ENCODE measurements at places on chromosomes 2 and 18.

GRCh38 chr2:183093857-183094657 lies 15.5 kb downstream of the DUSP19 start:
- DNase-seq, result peak; percentile 15

GRCh38 chr2:67938053-67938452 lies 124.8 kb downstream of the C1D start:
- no peak for DNase-seq

DNA sequence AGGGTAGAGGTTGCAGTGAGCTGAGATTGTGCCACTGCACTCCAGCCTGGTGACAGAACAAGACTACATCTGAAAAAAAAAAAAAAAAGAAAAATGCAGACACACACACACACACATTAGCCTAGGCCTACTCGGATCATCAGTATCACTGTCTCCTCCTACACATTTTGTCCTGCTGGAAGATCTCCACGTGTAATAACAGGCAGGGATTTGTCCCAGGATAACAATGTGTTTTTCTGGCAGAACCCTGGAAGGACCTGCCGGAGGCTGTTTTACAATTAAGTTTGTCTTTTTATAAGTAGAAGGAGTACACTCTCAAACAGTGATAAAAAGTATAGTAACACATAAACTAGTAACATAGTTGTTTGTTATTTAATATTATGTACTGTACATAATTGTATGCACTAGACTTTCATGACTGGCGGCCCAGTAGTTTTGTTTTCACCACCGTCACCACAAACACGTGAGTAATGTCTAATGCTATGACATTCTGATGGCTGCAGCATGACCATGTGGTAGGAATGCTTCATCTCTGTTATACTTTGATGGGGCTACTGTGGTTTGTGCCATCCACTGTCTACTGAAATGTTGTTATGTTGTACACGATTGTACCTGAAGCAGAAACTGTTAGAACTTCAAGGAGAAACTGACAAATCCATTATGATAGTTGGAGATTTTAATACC lies 130.6 kb downstream of the ATP9B start:
- no peak for DNase-seq

DNA sequence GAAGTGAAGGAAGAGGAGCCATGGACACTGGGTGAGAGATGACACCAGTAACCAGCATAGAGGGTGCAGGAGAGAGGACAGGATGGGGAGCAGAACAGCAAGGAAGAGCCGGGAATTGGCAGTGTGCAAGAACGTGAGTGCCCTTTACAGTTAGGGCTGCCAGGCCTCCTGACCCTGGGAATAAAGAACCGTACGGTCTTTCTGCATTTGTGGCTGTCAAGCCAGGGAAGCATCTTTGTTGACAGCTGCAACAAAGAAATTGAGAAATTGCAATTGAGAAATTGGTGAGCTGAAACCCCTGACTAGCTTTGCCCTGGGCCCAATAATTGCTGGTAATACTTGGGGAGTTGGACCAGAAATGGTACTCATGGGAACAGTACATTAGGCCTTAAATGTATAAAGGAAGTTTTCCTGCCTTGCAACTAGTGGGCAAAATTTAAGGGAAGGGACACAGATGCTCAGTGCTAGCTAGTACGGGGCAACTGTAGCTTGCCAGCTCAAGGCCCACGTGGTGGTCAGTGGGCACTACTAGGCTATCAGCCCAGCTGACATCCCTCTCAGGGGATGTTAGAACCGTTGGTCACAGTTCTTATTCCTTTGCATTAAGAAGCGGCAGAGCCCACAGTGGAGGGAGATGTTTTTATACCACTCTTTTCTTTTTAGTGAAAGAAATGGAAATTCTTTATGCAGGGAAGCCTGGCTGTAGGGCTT lies 56.6 kb downstream of the KCTD18 start:
- no peak for DNase-seq

- no peak for DNase-seq
Observed at GRCh38 chr2:158113741-158114295, 12.1 kb downstream of the UPP2 start.

GRCh38 chr2:229370509-229370908 lies 99.4 kb upstream of the PID1 start:
- DNase-seq, result no peak

DNA sequence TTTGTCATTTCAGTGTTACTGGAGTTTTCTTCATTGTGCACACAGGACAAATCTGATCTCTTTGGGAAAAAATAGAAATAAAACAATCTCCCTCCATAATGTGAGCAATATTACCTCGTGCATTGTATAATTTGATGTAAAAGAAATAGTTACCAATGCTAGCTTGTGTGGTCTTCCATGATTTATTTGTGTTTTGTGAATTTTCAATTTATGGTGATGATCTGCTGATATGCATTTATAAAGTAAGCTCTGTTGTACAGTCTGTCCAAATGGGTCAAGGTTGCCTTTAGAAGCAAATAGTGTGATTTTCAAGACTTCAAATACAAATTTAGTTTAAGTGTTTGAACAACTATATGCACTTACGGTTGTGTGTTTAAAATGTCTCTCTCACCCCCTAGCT lies 50.9 kb downstream of the STAT1 start:
- DNase-seq, result no peak

GRCh38 chr2:40760071-40760666 lies 308.3 kb upstream of the SLC8A1 start:
- peak; percentile 4 for DNase-seq

- DNase-seq, result no peak
Observed at GRCh38 chr2:206390181-206390580, 53.2 kb upstream of the ADAM23 start.

GRCh38 chr2:107595749-107596148 lies 230.9 kb upstream of the RGPD4 start:
- DNase-seq, result no peak

- no peak for DNase-seq
Observed at GRCh38 chr2:150495993-150496627, 8.6 kb upstream of the RND3 start.

DNA sequence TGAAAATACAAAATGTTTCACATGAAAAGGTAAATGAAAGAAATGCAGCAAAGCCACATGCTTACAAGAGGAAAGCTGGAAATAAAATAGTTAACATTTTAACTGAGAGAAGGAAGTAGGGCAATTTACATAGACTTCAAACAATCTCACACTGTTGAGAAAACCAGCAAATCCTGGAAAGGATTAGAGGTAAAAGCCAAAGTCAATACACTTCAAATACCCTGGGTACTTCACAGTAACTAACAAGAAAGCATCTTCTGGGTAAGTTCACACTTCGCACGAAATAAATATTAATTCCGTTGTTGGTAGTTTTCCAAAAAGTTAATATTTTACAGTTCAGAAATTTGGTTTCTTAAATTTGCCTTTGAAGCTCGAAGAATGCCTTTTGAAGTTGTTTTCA lies 3.5 kb upstream of the ERICH2 start:
- no peak for DNase-seq

GRCh38 chr2:165357758-165358157 lies 111.7 kb upstream of the CSRNP3 start:
- no peak for DNase-seq

DNA sequence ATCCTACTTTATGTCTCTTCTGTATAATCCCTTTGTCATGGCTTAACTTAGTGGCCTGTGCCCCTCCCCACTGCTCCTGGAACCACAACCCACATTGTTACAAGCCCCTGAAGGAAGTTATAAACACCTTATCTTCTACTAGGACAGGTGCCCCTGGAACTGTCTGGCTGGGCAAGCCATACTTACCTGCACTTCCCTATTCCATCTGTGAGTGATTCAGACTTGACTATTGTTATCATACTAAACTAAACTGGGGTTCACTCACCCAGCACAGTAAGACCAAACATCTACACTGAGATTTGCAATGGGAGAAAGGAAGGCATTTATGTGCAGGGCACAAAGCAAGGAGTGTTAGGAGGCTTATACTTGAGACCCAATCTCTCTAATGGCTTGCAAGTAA lies 3.7 kb upstream of the UGT1A6 start:
- no peak for DNase-seq

DNA sequence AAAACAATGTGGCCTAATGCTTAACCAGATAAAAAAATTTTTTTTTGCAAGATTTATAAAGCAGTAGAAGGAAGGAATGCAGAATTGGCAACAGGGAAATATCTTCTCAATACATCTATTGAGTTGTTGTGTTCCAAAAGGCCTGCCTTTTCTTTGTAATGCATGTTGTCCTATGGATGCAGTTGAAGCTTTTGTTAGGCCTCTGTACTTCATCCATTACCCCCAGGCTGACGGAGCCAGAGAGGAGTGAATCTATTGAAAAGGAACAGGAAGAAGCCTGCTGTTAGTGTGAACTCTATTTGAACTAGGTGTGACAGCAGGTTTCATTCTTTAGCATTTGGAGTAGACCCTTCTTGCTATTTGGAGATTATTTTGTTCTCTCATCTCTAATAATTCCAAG lies 56.5 kb downstream of the MTX2 start:
- no peak for DNase-seq

- no peak for DNase-seq
Observed at GRCh38 chr18:11884396-11885030, 23.6 kb downstream of the MPPE1 start.

- no peak for DNase-seq
Observed at GRCh38 chr2:173948842-173949241, 16.3 kb downstream of the SP3 start.

DNA sequence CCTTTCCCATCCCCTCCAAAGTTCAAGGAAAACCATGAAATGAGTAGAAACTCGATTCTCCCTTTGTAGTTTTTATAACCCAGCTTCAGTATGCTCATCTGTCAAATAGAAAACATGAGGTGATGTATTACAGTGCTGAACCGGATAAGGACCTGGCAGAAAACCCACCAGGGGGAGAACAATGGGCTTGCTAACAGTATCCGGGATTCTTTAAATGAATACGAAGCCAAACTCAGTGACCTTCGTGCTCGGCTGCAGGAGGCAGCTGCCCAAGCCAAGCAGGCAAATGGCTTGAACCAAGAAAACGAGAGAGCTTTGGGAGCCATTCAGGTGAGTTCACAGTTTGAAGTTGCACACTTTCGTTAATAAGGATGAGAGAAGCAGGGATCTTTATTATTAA lies 113.6 kb upstream of the TTC39C start:
- no peak for DNase-seq

GRCh38 chr2:8682719-8683667 lies 1.1 kb downstream of the ID2 start:
- DNase-seq, result peak; percentile 51

GRCh38 chr18:9366126-9366714 lies 31.6 kb downstream of the TWSG1 start:
- DNase-seq, result no peak

DNA sequence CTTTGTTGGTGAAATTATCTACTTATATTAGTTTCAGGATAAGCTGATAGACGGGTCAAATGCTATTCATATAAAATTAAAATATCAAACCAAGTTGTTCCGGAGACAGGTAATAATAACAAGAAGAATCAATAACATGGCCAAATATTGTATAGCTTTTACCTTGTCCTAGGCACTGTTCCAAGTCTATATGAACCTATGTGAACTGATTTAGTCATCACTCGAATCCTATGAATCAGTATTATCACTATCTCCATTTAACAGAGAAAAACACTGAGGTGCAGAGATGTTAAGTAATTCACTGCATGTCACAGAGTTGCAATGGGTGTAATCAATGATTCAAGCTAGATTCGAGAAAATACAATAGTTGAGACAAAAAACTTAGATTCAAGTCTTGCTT lies 40.0 kb upstream of the TRIB2 start:
- DNase-seq, result no peak

GRCh38 chr18:73717570-73717969 lies 430.1 kb downstream of the FBXO15 start:
- DNase-seq, result no peak

Measured in CD4-positive, alpha-beta T cell treated with Interleukin-10 for 1 hour (primary cell).